ENCODE measurements at places on chromosomes 12 and 14.

DNA sequence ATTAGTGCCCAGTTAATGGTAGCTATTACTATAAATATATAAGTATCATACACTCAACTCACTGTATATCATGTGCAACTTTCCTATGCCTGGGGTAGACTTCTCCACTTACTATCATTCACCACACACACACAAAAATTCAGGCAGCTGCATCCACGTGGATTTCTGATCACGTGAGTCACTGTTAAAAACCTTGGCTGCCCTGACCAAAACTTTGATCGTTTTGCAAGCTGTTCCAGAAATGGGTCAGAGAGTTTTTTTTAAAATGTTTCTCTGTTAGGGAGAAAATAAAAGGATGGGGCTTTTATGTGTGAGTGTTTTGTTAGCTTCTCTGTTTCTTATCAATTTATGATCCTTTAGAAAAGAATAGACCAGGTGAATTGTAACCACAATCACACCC is 198.2 kb upstream of the CNOT2 start:
- DNase-seq: no peak

DNA sequence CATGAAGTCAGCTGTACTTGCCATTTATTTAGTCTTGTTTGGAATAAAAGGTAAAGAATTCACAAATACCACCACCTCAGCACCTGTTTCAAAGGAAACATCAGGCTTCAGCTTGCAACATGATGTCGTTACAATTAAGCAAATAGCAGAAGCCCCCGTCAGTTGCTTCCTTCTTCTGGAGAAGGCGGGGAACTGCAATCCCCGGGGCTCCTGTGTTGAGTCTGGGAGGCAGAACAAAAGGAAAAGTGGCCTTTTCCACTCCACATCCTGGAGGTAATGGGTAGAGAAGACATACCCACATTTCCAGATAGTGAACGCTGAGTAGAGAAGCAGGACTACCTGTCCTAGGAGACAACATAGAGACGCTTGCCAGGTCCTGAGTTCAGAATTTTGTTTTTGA is 92.8 kb downstream of the DNAH10 start:
- DNase-seq: no peak

DNA sequence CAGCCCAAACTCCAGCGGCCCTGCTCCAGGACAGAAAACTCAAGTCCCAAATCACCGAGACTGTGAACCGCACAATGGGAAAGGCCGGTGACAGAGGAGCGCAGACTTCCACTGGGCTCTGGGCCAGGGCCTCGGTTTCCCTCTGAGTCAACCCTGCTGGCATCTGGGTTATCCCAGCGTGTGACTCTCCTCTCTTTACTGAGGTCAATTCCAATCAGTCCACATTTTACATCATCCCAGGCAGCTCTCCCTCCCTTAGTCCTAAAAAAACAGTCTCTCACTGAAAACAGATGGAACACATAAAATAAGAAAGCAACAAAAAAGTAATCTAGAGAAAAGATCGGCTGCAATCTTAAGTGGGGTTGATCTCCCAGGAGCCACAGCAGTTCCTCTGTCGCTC is 36.9 kb downstream of the ITPK1 start:
- no peak for DNase-seq

GRCh38 chr12:86710109-86710508 is 453.9 kb upstream of the MGAT4C start:
- no peak for DNase-seq

DNA sequence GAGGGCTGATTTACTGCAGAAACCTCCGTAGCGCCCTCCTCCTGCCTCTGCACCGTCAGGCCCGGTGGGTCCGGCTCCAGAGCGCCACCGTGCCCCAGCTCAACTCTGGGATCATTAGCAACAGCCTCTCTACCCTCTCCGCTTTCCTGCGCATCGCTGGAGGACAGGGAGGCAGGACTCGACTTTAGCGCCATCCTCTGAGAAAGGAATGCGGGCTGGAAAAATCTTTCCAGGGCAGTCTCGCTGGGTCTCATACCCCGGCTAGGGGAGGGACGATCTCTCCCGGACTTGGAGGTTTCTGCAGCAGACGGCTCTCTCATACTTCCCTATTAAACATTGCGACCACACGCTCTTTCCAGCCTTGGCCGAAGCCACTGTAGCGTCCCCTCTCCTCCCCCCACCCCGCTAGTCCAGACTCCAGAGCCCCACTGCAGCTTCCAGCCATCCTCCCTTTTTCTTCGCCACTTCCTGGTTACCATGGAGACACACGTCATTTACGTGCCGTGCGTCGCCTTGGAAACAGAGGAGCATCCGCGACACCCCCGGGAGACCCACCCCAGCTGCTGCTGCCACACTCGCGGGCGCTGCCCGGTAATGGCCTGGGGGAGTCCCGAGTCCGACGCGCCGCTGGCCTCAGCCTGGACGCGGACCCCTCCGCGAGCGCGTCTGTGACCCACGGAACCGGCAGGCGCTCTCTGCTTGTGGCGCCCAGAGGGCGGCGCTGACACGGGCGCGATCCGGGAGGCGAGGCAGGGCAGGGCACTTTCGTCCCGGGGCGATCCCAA is at the start of gene CCDC184:
TSS of gene CCDC184 (plus strand) at position 554 of the 785 bp plus-strand sequence. CDS start 479 bp downstream, outside the sequence.
- peak; percentile 97 for DNase-seq

- no peak for DNase-seq
These were observed 1102.8 kb upstream of the SEL1L start for GRCh38 chr14:82636426-82636825.

GRCh38 chr12:92155733-92156132 is 10.1 kb upstream of the BTG1 start:
- DNase-seq: no peak

GRCh38 chr12:132214891-132215290 is 70.6 kb downstream of the NOC4L start:
- DNase-seq: no peak

DNA sequence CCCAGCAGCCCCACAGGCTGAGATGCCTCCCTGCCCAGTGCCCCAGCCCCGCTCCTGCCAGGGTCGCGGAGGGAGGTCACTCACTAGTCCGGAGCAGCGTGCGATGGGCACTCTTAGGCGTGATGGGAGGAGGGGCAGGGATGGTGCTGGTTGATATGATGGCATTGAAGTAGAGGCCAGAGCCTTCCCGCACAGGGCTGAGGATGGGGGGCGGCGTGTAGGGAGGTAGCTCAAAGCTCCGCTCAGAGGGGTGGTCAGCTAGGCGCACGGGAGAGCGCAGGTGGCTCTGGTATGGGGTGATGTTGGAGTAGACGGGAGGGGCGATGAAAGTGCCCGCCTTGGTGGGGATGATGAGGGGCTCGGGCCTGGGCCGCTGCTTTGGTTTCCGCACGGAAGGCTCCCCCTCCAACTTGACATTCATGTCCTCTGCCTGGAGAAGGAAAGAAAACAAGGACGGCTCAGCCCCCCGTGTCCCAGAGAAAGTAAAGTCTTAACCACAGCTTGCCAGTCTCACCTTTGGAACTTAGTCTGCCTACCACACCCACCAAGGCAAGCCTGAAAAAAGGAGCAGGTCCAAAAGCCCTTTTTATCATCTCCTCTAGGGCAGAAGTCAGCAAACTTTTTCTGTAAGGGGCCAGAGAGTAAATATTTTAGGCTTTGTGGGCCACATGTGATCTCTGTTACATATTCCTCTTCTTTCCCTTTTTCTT is 15.5 kb upstream of the PNMA1 start:
- no peak for DNase-seq

- peak; percentile 11 for DNase-seq
These were observed 451.3 kb upstream of the USP15 start for GRCh38 chr12:61808856-61809255.

DNA sequence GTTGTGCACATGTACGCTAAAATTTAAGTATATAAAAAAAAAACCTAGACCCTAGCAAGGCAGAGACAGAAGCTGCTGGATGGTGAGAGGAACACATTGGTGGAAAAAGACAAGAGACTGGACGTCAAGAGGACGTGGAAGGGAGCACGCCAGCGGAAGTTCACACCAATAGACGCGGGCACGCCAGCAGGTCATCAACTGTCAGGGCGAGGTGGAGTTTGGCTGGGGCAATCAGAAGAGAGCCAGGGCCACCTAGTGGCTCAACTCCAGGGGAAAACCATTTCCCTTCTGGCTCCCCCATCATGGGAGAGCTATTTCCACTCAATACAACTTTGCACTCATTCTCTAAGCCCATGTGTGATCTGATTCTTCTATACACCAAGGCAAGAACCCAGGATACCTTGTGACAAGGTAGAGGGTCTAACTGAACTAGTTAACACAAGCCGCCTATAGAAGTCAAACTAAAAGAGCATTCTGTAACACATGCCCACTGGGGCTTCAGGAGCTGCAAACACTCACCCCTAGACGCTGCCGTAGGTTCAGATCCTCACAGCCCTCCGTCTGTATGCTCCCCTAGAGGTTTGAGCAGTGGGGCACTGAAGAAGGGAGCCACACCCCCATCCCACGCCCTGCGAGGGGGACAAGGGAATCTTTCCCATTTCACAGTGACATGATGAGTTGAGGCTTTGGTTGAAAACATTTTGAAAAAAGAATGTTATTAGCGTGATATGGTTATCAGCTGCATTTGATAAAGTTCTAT is 702.7 kb downstream of the TMTC2 start:
- DNase-seq: no peak

DNA sequence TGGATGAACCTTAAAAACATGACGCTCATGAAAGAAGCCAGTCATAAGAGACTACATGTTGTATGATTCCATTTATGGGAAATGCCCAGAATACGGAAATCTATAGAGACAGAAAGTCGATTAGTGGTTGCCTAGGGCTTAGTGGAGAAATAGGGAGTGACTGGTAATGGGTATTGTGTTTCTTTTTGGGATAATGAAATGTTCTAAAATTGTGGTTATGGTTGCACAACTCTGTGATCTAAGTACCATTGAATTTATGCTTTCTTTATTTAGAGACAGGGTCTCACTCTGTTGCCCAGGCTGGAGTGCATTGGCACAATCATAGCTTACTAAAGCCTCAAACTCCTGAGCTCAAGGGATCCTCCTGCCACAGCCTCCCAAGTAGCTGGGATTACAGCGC is 8.0 kb downstream of the RBMS2 start:
- DNase-seq: no peak

DNA sequence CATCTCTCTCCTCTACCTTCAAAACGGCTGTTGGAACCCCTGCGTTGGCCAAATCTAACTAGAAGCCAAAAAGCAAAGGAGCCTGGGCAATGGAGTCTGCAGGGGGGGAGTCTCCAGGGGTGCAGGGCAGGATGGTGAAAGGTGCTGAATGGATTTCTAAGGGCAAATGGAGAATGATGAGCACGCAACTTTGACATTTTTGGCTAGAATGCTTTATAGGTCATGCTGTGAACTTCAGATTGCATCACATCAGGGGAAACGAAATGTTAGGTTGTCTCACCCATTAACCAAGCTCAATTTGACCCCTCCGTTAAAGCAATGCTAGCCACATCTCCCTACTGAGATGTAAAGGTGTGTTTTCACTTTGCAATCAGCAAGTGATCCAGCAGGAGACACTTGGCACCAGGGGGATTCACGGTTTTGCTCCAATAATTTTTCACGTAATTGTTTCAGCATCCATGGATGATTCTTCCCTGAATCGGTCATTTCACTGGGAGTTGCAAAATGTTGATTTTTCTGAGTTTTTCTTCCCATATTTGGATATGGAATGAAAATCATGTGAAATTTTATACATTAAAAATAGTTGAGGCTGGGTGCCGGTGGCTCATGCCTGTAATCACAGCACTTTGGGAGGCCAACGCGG is 78.0 kb upstream of the MDM1 start:
- DNase-seq: no peak

DNA sequence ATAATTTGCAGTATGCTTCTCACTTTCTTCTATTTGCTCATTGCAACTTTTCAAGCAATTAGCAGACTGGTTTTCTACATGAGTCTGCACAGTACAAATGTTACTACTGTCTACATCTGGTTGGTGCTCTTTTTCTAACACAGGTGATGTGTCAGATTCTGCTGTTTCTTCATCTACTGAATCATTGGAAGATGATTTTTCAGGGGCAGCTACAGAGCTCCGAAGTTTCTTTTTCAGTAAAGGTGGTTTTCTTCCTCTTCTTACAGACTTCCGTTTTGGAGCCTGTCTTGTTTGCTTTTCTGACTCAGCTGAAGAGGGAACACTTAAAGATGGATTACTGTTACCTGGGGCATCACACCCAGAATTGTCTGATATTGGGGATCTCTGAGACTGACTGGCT is 62.1 kb downstream of the SCAF11 start:
- no peak for DNase-seq

DNA sequence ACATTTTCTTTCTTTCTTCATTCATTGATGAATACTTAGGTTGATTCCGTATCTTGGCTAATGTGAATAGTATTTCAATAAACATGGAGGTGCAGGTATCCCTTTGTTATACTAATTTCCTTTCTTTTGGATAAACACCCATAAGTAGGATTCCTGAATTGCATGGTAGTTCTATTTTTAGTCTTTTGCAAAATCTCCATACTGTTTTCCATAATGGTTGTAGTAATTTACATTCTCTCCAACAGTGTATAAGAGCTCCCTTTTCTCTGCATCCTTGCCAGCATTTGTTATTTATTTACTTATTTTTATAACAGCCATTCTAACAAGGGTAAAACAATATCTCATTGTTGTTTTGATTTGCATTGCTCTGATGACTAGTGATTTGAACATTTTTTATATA is 36.6 kb downstream of the PIK3C2G start:
- no peak for DNase-seq

DNA sequence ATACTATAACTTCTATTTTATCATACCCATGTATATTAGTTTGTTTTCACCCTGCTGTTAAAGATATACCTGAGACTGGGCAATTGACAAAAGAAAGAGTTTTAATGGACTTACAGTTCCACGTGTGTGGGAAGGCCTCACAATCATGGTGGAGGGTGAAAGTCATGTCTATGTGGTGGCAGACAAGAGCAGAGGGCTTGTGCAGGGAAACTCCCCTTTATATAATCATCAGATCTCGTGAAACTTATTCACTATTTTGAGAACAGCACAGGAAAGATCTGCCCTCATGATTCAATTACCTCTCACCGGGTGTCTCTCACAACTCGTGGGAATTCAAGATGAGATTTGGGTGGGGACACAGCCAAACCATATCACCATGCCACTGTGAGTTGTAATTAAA is 135.8 kb downstream of the SYNE2 start:
- no peak for DNase-seq
